ENCODE measurements at places on chromosomes 2 and 18.

DNA sequence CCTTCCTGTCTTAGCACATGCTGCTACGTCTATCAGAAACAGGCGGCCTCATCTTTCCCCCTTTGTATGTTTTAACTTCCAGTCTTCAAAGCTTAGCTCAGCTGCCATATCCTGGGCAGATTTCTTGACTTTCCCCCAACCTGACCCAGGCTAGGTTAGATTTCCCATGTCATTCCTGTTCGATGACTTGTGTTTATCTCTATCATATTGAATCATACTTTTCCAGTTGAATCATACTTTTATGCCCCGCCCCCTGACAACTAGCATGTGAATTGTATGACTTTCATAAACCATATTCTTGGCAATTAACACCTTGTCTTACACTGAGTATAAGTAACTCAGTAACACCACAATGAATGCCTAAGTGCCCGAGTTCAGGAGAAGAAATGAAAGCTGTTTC is 128.3 kb downstream of the CYRIA start:
- no peak for DNase-seq

DNA sequence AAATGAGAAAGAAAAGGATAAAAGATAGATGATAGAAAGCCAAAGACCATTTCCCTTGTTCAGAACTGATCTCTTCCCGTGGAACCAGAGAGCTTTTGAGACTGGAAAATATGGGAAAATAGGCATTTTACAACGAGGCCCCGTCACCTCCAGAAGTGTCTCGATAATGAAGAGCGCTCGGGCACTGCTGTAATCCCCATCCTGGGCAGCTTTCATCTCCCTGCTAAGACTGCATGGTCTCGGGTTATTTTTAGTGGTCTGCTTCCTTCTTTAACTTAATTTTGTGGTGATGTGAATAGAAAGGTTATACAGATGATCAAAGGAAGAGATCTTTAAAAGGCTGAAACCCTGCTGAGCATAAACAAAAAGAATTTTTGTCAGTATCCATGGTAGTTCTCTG is 176.6 kb downstream of the METTL4 start:
- DNase-seq, result no peak

GRCh38 chr2:120176526-120176925 is 46.7 kb downstream of the TMEM185B start:
- DNase-seq, result no peak

DNA sequence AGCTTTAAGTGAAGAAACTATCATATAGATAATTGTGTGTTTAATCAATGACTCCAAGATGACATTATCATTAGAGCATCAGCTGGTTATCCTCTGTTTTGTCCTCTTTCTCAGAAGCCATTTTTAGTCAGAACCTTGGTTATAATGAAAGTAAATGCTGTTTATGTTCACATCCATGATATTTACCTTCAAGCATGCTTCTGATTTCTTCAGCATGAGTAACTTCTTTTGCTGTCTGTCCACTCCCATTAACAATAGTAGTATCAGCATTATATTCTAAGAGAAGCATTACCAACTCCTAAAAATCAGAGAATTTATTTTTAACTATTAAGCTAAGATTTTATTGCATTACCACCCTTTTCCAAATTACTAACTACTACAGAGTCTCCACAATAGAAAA is 56.3 kb downstream of the OSBPL1A start:
- DNase-seq, result no peak

DNA sequence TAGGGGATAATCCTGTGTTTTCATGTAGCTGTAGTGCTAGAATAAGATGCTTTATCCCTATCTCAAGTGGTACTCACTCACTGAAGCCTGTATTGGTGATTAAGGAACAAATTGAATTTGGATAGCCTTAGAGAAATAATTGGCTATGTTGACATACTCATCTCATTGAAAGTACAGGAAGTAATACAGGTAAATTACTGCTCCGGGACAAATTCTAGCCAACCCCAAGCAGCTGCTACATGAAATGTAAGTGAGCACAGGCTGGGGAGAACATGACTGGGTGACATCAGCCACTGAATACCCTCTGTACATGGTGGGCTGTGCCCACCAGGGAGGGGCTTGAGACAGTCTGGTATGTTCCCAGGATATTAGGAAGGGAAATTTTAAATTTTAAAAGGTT is 188.4 kb upstream of the RASGRP3 start:
- DNase-seq, result no peak

DNA sequence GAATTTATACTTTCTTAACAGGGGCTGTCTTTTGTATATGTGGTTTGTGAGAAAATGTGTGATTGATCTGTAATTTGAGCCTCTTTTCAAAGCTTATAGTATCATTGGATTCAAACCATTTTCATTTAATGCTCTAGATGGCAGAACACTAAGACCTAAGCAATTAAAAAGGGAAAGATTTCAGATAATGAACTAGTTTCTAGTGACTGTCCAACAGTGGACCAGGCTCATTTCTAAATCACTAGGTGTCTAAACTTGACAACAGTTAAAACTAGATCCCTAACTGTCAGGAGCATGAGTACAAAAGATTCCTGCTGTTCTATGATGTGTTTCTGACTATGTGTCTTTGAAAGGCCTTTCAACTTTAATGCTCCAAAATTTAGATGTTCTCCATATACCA is 54.6 kb downstream of the ANKRD44 start:
- no peak for DNase-seq

- no peak for DNase-seq
Observed at GRCh38 chr2:23502096-23502495, 117.1 kb downstream of the KLHL29 start.

GRCh38 chr2:120066800-120067547 is 54.1 kb downstream of the EPB41L5 start:
- peak; percentile 41 for DNase-seq

- DNase-seq, result no peak
Observed at GRCh38 chr2:36963734-36964133, 2.6 kb downstream of the STRN start.

GRCh38 chr2:101736861-101737291 is 39.4 kb downstream of the MAP4K4 start:
- no peak for DNase-seq

Measured in NCI-H1417 treated with DMSO at 0.1 percent for 48 hours (cell line).